ENCODE measurements at places on chromosomes 4 and X. TPM values are rescaled to one million over a fixed set of nuclear protein-coding genes. Genes with fewer than 3 reads are reported as not detected.
A peak's percentile ranks its signal among the peaks of the same experiment; 100 is the strongest.

- no peaks in the 10 kb centered on the region for H3K4me1 ChIP-seq
- no peak overlapping the region for H3K4me3 ChIP-seq
- no peaks in the 10 kb centered on the region for H3K36me3 ChIP-seq
- H3K27me3 ChIP-seq, result no peaks in the 10 kb centered on the region
- no peak overlapping the region for H3K27ac ChIP-seq
- no peak for DNase-seq
These were observed 51.8 kb upstream of the VEGFD start for GRCh38 chrX:15435836-15436619.

- no peaks in the 10 kb centered on the region for H3K36me3 ChIP-seq
- no peaks in the 10 kb centered on the region for H3K4me1 ChIP-seq
- no peak overlapping the region for H3K27ac ChIP-seq
These were observed 3.6 kb upstream of the AFP start for GRCh38 chr4:73432169-73433000.

GAGE12F gene
- total RNA-seq, result not detected

PAGE5 gene
- total RNA-seq, result not detected

PLA2G12A gene
- 18.8 TPM for total RNA-seq

DNA sequence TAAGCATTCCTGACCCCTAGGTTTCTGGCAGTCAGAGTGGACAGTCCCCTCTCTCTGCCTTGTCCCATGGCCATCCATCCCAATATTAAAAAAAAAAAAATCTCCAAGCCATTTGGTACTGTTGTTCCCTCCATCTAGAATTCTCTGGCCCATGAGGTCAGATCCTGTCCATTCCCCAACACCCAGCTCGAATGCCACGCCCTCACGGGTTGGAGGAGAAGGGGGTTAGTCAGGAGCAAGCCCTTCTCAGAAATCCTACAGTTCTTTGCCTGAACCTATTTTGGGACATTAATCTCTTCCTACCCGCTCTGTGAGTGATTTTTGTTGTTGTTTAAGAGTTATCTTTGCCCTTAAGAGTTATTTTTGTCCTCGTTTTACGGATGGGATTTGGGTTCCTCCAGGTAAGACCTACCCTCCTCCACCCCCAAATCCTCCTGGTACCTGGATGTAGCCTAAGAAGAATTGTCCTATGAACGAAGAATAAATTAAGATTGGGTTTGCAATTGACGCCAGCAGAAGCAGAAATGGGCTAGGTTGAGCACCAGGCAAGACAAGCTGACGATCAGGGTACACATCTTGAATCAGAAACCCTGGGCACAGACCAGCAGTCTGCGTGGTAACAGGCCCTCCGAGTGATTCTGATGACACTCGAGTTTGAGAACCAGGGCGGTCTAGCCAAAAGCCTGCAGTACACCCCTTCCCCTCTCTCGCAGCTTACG, 977 bp downstream of the RNF175 start:
- H3K4me1 ChIP-seq, result peaks cover 12% of the 10 kb centered on the region
- H3K27me3 ChIP-seq, result peaks cover 21% of the 10 kb centered on the region
- H3K27ac ChIP-seq, result no peak overlapping the region

DNA sequence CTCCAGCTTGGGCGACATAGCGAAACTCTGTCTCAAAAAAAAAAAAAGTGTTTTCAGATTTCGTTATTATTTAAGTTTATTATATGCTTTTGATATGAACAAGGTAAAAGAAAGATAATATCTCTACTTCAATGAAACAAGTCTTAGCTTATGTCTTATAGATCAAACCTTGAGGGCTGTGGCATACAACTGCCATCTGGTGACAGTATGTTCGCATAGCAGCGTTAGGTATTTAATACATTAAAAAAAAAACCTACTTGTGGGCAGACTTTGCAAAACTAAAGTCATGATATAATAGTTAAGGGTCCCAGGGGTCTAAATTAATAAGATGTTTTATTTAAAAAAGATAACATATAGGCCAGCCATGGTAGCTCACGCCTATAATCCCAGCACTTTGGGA, 161.2 kb upstream of the AMOT start:
- H3K36me3 ChIP-seq, result no peaks in the 10 kb centered on the region
- H3K27ac ChIP-seq, result no peak overlapping the region
- no peaks in the 10 kb centered on the region for H3K27me3 ChIP-seq
- H3K4me3 ChIP-seq, result no peak overlapping the region
- DNase-seq, result no peak
- no peaks in the 10 kb centered on the region for H3K4me1 ChIP-seq

DNA sequence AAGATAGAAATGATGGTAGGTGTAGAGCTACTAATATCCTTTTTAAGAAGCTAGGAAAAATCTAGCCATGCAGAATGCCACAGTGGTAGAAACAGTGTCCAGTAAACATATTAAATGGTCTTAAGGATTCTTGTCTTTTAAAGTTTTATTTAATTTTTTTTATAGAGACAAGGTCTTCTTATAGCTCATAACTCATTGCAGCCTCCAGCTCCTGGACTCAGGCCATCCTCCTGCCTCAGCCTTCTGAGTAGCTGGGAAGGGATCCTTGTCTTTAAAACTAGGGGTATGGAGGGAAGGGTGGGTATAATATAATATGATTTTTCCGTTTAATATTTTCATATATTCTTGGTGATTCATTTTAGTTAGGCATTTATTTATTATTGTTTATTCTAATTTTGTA, 3.8 kb downstream of the TMEM165 start:
- DNase-seq, result no peak
- no peaks in the 10 kb centered on the region for H3K27me3 ChIP-seq
- H3K4me3 ChIP-seq, result peak overlapping the region; percentile 100
- H3K36me3 ChIP-seq, result peaks cover 4% of the 10 kb centered on the region

DNA sequence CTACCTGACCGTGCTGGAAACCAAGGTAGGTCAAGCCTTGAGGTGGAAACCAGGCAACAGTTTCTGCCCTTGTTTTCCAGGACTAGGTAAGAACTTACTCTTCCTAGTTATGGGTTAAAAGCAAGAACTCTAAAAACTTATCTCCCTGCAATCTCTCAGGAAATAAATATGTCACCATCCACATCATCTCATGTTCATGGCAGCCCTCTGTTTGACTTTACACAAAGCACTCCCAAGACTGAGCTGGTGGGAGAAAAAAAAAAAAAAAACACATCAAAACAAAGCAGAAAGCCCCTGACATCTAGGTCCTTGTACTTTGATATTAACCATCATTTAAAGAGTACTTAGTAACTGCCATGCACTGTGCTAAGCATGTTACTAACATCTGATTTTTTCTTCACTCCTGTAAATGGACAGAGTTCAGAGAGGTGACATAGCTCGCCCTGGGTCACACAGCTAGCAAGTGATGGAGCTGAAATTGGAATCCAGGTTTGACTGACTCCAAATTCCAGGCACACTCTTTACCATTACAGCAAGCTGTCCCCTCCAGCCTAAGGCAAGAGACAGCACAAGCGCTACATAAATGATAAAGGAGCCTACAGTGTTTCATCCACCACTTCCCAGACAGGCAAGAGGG, 102.8 kb upstream of the NOCT start:
- peaks cover 26% of the 10 kb centered on the region for H3K4me1 ChIP-seq
- no peaks in the 10 kb centered on the region for H3K36me3 ChIP-seq
- no peaks in the 10 kb centered on the region for H3K27me3 ChIP-seq
- peak overlapping the region; percentile 82 for H3K27ac ChIP-seq

GAGE13 gene
- total RNA-seq, result not detected

HERC5 gene
- total RNA-seq, result 3.7 TPM

UBA1 gene
- total RNA-seq, result 132 TPM

DNA sequence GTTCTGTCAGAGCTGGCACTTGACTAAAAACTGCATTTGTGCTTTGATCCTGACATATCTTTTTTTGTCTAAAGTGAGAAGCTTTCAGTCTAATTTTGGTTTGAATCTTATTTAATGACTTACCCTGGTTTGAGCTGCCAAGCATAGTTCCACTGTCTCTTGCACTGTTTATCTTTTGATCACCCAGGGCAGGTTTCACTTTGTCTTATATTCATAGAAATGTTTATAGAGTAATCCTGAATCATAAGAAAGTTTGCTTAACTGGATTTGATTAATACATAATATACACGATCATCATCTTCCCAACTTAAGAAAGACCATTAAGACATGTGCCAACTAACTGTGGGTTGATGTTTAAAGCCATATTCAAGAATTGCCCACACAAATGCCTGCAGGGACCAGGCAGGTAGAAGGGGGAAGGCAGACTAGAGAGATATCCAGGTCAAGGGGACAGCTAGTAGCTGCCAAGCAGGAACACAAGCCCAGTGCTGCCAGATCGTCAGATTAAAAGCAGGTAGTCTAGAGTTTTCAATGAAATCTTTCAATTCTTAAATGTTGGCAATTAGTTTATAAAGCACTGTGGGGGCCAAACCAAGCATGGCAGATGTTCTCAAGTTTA, 1.9 kb downstream of the GK start:
- no peaks in the 10 kb centered on the region for H3K36me3 ChIP-seq
- no peak overlapping the region for H3K4me3 ChIP-seq
- peaks cover 7% of the 10 kb centered on the region for H3K4me1 ChIP-seq
- no peaks in the 10 kb centered on the region for H3K27me3 ChIP-seq
- DNase-seq, result no peak

- no peak overlapping the region for H3K4me3 ChIP-seq
- no peak for DNase-seq
- H3K27ac ChIP-seq, result no peak overlapping the region
- H3K27me3 ChIP-seq, result no peaks in the 10 kb centered on the region
- no peaks in the 10 kb centered on the region for H3K4me1 ChIP-seq
These were observed 549.4 kb downstream of the GALNTL6 start for GRCh38 chr4:172362569-172362968.

CTAG1B gene
- total RNA-seq, result not detected

- no peaks in the 10 kb centered on the region for H3K27me3 ChIP-seq
- no peak for DNase-seq
- no peak overlapping the region for H3K4me3 ChIP-seq
- no peaks in the 10 kb centered on the region for H3K36me3 ChIP-seq
- H3K4me1 ChIP-seq, result no peaks in the 10 kb centered on the region
These were observed 154.9 kb upstream of the CXXC4 start for GRCh38 chr4:104649631-104650030.

TMPRSS11A gene
- not detected for total RNA-seq

DNA sequence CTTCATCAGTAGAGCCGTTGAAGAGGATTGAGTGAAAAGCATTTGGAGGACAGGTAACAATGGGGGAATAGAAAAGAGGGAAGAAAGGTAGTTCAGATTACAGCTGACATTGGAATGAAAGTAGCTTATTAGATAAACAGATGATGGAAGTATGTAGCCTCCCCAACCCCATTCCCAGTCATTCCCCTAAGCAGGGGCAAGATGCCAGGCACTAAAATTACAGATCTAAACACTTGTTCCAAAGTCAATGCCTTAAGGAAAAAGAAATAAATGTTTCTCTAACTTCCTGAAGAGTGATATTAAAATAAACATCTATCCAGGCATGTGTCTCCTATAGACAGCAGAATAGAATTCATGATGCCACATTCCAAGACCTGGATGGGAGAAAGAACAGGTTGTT, 350.8 kb downstream of the PDGFC start:
- no peaks in the 10 kb centered on the region for H3K4me1 ChIP-seq
- H3K27ac ChIP-seq, result no peak overlapping the region
- DNase-seq, result no peak
- no peak overlapping the region for H3K4me3 ChIP-seq

GAGE12H gene
- total RNA-seq, result not detected

DNA sequence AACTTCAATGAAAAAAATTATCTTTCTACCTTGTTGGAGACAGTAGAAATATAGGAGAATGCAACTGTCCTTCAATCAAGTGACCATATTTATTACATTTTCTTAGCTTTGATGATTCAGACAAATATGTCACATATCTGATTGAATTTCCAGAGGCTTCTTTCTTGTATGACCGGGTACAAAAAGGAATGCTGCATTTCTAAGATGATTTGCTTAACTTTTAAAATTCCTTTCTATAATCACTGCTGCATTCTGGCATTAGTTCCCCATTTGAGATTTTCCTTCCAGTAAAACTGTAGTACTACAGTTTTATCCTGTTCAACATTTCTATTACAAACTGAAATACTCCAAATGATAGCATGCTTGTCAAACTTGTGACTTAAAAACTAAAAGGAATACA, 5.2 kb downstream of the MFSD8 start:
- no peaks in the 10 kb centered on the region for H3K27me3 ChIP-seq
- H3K27ac ChIP-seq, result no peak overlapping the region
- H3K36me3 ChIP-seq, result peaks cover 11% of the 10 kb centered on the region
- H3K4me3 ChIP-seq, result no peak overlapping the region

DNA sequence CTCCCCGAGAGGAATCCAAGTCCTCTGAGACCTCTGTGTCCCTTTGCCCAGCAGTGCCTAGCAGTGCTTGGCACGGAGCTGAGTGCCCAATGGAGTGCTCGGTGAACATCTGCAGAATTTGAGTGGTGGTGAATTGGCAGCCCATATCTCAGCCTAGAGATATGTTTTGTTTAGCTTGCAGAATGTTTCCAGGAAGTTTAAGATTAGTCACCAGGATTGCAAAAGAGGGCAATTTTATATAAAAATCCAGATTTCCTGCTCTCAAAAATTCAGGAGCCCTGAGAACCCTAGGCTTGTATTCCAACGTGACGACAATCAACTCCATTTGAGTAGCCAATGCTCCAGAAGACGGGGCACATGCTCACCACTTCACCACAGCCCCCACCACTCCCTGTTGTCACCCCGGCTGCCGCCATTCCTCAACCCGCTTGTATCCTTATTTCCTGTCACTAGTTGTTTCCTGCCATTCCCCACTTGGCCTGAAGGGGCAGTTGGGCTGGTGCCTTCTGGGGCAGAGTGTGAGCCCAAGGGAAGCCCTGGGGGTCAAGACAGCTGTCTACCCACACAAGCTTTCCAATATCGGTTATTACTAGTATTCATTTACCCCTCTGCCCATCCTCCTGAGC, 116.9 kb downstream of the EFNB1 start:
- H3K27me3 ChIP-seq, result no peaks in the 10 kb centered on the region
- no peak overlapping the region for H3K27ac ChIP-seq
- no peak overlapping the region for H3K4me3 ChIP-seq
- DNase-seq, result peak; percentile 34
- no peaks in the 10 kb centered on the region for H3K36me3 ChIP-seq

KCNE5 gene
- total RNA-seq, result not detected

GRCh38 chr4:36385951-36386571, 104.6 kb downstream of the DTHD1 start:
- H3K27me3 ChIP-seq, result no peaks in the 10 kb centered on the region
- no peaks in the 10 kb centered on the region for H3K36me3 ChIP-seq
- DNase-seq, result no peak
- H3K4me1 ChIP-seq, result no peaks in the 10 kb centered on the region
- H3K27ac ChIP-seq, result no peak overlapping the region

DNA sequence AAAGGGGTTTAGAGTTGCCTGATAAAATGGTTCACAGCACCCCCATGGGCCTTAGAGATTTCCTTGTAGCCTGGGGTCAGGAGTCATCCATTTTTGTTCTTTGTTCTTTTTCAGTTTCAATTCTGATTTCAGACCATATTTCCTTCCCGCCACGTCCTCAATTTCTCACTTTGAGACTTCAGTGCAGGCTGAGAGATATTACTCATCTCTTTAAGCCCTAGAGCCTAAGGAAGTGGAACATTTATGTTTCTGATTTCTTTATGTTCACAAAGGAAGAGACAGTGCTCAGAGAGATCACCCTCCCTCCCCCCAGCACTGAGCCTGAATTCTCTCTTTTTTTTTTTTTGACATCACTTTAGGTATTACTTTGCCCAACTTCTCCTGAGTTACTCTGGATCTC, 56.3 kb downstream of the MSN start:
- DNase-seq, result no peak
- peaks cover 12% of the 10 kb centered on the region for H3K4me1 ChIP-seq
- H3K27me3 ChIP-seq, result no peaks in the 10 kb centered on the region
- H3K27ac ChIP-seq, result no peak overlapping the region

All from esophagus muscularis mucosa (tissue), 4 donors.